DMS79 treated with DMSO at 0.1 percent for 48 hours (cell line): ENCODE measurements at places on chromosomes 13 and 19.

GRCh38 chr19:31419871-31420445 lies 70.7 kb upstream of the TSHZ3 start:
- DNase-seq = no peak

- DNase-seq = peak; percentile 15
These were observed 9.4 kb downstream of the SIRT6 start for GRCh38 chr19:4172861-4173473.

GRCh38 chr13:63184693-63185092 lies 1769.0 kb upstream of the PCDH20 start:
- DNase-seq = no peak

DNA sequence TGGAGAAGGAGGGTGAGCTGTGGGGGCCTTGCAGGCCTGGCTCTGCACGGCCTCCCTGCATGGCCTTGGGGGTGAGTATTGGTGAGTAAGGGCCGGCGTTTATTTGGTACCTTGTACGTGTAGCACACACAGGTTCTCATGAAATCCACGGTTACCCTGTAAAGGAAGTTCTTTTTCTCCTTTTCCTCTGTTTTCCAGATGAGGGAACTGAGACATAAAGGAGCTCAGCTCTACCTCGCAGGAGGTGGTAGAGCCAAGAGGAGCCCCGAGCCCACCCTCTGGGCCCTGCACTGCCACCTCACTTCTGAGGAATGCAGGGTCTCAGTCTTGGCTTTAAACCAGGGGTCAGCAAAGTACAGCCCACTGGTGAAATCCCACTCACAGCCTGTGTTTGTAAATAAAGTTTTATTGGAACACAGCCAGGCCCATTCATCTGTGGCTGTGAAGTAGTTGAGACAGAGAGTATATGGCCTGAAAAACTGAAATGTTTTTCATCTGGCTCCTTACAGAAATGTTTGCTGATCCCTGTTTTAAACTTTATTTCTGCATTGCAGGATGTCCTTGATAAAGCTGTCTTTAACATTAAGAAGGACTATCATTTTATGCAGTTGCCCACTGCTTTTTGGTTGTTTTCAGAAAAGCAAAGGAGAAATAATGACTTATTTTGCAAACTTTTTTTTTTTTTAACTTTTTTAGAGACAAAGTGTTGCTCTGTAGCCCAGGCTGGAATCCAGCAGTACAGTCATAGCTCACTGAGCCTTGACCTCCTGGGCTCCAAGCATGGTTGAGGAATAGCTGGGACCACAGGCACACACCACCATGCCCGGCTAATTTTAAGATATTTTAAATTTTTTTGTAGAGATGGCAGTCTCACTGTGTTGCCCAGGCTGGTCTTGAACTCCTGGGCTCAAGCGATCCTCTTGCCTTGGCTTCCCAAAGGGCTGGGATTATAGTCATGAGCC lies 6.4 kb downstream of the EPN1 start:
- DNase-seq = no peak

GRCh38 chr19:46844067-46844489 lies 6.6 kb downstream of the AP2S1 start:
- DNase-seq = no peak
